Sigmoid colon (tissue), 7 donors: ENCODE measurements at places on chromosomes 1 and 21. TPM values are rescaled to one million over a fixed set of nuclear protein-coding genes. Genes with fewer than 3 reads are reported as not detected.

DNA sequence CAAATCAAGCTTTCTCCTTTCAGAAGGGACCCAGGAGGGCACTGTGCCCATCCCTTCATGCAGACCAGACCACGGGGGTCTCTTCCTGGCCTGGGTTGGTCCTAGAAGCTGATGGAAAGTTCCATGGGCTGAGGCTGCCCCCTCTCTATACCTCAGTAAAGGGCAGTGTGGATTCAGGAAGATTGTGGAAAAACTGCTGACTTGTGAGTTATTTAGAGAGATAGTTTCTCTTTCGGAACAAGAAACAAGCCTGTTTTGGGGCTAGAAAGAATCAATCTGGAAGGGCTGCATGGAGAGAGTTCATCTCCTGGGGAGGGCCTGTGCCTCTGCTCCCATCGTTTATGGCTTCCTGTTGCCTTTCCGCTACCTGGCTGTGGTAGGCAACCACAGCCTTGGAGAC is 803 bp downstream of the CHIT1 start:
- DNase-seq: no peak

DNA sequence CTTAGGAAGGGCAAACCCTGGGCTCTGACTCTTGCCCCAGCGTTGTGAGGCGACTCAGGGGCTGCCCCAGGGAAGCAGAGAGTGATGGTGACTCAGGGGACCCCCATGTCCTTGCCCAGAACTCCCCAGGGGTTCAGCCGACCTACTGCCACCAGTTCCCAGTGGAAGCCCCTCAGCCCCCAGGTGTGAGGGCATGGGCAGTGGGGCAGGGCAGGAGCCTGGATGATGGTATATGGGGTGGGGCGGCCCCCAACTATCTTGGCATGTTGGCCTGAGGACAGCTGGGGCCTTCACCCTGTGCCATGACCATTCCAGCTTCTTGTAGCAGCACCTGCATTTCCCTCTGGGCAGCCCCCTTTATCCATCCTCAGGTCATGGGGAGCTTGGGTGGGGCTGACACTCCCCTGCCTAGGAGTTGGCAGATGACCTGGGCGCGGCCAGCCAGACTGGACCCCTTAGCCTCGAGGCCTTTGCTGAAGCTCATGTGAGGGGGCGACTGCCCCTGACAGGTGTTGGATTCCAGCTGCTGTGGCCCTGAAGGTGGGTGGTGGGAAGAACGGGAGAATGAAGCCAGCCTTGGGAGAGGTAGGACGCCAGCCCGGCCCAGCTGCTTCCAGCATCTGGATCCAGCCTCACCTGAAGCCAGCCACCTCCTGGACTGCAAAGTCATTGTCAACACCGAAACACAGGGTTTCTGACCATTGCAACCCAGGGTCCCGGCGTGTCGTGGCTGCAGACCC is 1.8 kb upstream of the FNDC10 start:
- no peak for DNase-seq

The SPRR2G gene
- not detected for total RNA-seq

DNA sequence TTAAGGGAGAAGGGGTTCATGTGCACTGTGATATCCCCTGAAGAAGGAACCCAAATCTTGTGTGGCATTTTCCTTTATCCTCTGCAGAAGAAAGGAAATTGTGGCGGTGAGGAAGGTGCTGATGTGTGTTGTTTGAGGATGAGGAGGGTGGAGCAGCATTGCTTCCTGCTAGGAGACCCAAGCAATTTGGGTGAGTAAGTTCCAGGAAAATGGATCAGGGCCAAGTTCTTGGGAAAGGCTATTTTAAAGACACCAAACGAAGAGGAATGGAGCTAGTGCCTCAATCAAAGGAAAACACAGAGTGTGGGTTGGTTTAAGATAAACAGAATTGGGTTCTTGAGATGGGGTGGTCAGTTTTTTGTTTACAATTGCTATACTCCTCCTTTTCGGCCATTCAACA is 86.7 kb upstream of the MARK1 start:
- no peak for DNase-seq

The LENEP gene
- total RNA-seq: not detected
